ENCODE measurements at places on chromosomes 11 and 22.
A peak's percentile ranks its signal among the peaks of the same experiment; 100 is the strongest.

GRCh38 chr11:125517116-125517770 lies 21.2 kb upstream of the FEZ1 start:
- DNase-seq = peak; percentile 53

DNA sequence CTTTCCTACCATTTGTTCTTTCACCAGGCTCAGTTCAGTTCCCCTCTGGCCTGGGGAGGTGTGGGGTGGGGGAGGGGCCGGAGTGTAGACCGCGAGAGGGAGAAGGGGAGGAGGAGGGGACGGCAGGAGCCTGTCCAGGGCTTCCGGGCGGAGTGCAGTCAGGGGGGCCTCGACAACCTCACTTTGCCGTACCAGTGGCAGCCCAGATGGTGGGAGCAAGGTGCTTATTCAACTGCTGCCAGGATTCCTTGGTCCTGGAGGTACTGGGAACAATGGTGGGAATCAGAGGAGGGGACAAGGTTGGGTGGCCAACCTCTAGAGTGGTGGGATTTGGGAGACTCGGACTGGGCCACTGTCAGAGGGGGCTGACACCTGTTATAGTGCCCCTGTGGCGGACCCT lies 1.2 kb downstream of the BACE1 start:
- no peak for DNase-seq

DNA sequence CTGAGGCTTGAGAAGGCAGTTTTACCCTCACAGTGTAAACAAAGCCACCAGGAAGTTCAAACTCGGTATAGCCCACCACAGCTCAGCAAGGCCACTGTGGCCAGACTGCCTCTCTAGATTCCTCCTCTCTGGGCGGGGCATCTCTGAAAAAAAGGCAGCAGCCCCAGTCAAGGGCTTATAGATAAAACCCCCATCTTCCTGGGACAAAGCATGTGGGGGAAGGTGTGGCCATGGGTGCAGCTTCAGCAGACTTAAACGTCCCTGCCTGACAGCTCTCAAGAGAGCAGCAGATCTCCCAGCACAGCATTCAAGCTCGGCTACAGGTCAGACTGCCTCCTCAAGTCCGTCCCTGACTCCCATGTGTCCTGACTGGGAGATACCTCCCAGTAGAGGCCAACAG lies 69.7 kb downstream of the TTC28 start:
- DNase-seq = no peak

DNA sequence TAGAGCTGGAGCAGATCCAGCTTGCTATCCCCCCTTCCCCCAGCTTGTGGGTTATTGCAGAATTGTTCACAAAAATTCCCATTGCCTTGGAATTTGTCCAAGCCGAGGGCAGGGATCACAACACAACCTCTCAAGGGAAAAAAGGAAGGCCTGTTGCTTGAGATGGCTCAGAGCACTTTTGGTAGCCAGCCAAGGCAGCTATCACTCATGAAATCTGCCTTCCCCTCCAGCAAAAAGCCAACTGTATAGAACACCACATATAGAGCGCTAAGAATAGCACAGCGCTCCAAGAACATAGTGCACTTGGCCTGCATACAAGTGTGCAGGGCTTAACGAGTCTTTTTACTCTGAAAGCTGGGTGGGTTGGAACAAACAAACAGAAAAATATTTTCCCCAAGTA lies 46.2 kb downstream of the FAM83F start:
- DNase-seq = no peak

DNA sequence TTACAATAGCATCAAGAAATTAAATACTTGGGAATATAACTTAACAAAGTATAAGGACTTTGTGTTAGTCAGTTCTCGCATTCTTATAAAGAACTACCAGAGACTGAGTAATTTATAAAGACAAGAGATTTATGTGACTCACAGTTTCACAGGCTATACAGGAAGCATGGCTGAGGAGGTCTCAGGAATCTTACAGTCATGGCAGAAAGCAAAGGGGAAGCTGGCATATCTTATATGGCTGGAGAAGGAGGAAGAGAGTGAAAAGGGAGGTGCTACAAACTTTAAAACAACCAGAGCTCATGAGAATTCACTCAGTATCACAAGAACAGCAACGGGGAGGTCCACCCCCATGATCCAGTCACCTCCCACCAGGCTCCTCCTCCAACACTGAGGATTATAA lies 32.0 kb upstream of the CCDC134 start:
- no peak for DNase-seq

GRCh38 chr11:72759468-72759985 lies 7.3 kb upstream of the ARAP1 start:
- DNase-seq = no peak

GRCh38 chr11:65300621-65301275 lies 13.9 kb upstream of the CDC42EP2 start:
- DNase-seq = peak; percentile 21

DNA sequence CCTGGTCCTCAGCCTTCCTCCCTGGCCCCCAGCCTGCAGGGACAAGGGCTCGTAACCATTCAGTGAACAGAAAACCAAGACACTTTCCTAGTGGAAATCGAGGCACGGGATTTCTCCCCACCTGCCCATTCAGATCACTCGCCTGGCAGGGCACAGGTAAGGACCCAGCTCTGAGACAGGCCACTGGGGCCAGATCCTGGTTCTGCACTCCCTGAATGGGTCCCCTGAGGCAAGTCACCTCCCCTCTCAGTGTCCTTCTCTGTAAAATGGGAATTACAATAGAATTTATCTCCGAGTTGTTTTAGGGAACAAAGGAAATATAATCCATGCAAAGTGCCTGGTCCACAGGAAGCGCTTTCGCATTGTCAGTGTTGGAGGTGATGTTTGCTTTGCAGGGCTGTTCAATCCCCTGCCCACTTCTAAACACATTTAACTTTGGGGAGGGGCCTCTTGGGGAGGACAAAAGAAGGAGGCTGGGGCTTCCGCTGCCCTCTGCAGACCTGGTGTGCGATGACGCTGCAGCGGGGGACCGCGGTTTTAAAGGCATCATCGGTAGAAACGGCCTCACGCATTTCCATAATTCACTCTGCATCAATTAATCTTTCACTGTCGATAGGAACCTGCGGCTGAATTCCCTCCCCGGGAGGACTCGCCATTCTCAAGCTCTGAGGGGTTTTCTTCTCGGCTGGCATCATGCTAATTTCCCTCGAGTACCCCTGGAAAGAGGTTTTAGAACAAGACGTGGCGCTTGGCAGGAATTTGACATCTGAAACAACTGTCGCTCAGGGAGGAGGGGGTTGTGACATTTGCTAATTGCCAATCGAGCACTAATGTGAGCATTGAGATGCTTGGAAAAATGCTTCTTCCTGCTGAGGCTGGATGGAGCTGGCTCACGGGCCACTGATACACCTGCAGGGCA lies 70.4 kb upstream of the FGF3 start:
- DNase-seq = no peak

DNA sequence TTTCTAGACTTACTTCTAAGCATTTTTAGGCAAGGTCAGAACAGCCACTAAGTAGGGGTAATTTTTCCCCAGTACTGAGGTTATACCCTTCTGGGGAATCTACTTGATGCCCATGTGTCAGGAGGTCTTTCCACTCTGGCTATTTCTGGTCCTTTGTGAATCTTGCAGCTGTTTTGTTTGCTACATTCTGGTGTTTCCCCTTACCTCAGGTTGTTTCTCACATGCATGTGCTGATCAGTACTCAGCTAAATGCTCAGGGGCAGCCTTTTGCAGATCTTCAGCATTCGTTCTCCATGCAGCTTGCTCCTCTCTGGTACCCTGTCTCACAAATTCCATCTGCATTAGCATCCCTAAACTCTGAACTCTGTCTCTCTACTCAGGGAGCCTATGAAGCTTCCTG lies 303.6 kb downstream of the SOX6 start:
- no peak for DNase-seq

DNA sequence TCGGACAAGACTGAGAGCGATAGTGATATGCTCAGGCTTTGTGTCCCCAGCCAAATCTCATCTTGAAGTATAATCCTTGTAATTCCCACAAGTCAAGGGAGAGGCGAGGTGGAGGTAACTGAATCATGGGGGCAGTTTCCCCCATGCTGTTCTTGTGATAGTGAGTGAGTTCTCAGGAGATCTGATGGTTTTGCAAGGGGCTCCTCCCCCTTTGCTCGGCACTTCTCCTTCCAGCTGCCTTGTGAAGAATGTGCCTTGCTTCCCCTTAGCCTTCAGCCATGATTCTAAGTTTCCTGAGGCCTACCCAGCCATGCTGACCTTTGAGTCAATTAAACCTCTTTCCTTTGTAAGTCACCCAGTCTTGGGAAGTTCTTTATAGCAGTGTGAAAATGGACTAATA lies 7.5 kb upstream of the FOLR2 start:
- no peak for DNase-seq

GRCh38 chr11:133153031-133153430 lies 379.3 kb downstream of the OPCML start:
- DNase-seq = no peak

DNA sequence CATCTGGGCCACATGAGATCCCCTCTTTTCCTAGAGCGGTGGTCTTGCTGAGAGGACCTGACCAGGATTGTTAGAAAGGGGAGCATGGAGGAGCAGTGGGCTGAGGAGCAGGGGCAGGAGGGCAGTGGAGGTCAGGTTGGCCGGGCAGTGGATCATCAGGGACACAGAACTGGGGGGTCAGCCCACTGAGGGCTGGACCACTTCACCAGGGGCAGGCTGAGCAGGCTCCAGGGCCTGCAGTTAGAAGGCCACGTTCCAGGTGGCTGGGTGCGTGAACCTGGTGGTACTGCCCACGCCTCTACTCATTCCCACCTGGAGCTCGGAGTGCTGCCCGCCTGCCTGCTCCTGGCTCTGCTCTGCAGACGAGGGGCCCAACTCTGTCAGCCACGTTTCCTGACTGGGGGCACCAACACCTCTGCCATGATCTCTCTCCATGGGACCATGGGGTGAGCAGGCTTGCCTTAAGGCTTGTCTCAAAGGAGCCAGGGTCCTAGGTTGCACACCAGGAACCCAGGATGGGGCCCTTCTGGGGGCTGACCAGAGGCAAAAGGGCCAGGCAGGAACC lies 9.7 kb downstream of the MRGPRF start:
- DNase-seq = no peak

- DNase-seq = no peak
Measured at GRCh38 chr22:37607935-37608476, 628 bp upstream of the GGA1 start.

Data from ovary (tissue), 10 donors.